ENCODE measurements at places on chromosomes 7 and 10.
A peak's percentile ranks its signal among the peaks of the same experiment; 100 is the strongest.

DNA sequence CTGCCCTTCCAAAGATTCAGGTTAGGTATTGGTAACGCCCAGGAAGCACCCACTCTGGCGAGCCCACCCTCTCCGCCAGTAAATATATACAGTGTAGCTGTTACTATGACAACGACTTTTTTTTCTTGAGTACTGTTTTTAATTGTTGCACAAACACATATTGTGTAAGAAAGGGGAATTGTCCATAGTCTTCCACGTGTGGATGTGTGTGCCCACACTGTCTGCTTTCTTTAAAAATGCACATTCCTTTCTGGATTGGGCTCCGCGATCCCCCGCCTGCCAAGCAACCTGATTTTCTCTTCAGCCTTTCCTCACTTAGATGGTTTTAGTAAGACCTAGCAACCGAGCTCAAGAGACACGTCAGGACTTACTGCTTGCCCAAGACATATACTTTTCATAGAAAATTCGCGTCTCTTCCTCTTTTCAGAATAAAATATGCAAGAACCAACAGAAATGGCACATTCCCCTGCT lies 247.8 kb downstream of the EBF3 start:
- no peak for DNase-seq

- peak; percentile 44 for DNase-seq
Measured at GRCh38 chr10:73644015-73644743, 2.9 kb upstream of the MYOZ1 start.

DNA sequence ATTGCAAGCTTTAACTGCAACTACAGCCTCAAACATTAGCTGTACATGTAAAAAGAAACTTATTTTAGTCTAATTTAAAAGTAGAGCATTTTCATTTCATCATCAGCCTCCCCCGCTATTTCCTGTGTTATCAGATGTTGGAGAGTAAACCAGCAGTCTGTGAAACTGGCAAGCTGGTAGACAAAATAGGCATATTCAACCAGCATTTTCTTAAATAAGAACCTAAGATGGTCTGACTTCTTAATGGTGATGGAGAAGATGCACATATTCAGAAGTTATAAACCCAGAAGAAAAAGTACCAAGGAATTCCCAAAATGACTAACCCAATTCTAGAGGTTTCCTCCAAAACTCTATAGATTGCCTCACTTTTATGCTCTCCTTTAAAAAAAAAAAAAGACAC lies 24.9 kb downstream of the PIK3AP1 start:
- DNase-seq: no peak

GRCh38 chr10:61765176-61766087 lies 102.7 kb downstream of the CABCOCO1 start:
- DNase-seq: no peak

GRCh38 chr10:123266971-123267370 lies 112.8 kb downstream of the BUB3 start:
- DNase-seq: no peak

- no peak for DNase-seq
Measured at GRCh38 chr10:70954381-70955176, 66.2 kb upstream of the PCBD1 start.

DNA sequence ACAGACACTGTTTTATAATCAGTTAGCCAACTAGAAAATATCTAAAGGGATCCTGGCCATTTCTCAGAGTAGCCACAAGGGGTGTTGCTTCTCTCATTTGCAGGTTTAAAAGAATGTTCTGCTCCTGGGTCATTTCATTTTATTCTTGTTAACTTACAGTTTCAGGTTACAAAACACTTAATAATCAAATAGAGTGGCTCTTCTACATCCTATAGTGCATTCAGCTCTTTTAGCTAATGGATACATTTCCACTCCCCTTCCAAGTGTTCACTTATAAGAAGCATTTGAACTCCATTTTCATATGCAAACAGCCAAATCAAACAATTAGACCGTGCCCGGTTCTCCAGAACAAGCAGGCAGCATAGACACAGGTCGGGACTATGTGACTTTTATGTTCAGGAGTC lies 117.5 kb downstream of the TRIL start:
- no peak for DNase-seq

DNA sequence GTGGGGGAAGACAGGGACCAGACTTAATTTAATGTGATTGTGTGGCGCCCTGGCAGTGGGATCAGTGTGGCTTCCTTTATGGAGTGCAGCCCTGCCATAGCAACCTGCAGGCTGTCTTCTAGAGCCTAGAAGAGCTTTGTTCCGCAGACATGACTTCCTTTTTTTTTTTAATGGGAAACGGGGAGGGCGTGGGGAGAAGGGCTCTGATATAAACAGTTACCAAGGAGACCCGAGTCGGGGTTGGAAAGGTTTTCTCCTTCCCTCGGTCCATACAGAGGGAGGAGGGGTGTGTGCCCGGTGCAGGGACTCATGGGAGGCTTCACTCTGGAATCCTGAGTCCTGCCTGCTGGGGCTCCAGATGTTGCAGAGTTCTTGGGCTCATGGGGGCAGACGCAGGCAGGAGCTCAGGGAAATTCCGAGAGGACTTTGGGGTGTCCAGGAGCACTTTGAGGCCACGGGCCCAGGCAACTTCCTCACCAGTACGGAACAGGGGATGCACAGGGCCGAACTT lies 26.9 kb downstream of the TMEM120A start:
- DNase-seq: no peak

DNA sequence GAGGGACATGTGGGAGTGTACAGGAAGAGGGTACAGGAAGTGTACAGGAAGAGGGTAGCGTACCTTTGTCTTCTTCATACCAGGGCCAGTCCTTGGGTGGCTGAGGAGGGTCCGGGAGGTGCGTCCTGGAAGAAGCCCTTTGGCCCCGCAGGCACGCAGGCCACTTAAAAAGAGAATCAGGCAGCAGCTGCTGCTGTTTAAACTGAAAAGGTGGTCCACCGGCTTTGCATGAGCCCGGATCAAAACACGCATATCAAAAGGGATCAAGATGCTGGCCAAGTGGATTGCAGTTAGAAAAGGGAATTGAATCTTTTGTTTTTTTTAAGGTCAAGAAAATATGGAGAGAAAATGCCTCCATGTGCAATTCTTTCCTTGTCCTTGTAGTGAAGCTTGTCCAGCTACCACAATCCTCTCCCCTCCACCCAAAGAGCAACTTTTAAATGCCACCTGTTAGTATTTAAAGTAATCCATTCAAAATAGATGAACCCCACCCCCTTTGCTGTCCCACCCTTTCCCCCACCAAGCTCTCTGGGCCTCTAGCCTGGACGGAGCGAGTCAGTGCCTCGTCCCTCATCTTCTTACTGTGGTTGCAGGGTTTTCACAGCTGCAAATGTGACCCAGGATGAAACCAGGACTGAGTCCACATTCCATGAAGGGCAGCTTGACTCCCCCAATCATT lies 142.8 kb downstream of the GLCCI1 start:
- DNase-seq: no peak

GRCh38 chr7:50348469-50349162 lies 44.1 kb downstream of the IKZF1 start:
- DNase-seq: no peak

GRCh38 chr10:29534590-29534989 lies 100.2 kb downstream of the SVIL start:
- no peak for DNase-seq

GRCh38 chr7:70678621-70679251 lies 453.2 kb upstream of the GALNT17 start:
- DNase-seq: no peak

GRCh38 chr10:21065621-21066248 lies 168.6 kb upstream of the NEBL start:
- no peak for DNase-seq

GRCh38 chr7:82405301-82405700 lies 38.3 kb downstream of the CACNA2D1 start:
- DNase-seq: no peak

GRCh38 chr7:127895814-127896280 lies 135.4 kb downstream of the LRRC4 start:
- no peak for DNase-seq

- no peak for DNase-seq
Measured at GRCh38 chr7:39946693-39947092, 3.4 kb upstream of the CDK13 start.

DNA sequence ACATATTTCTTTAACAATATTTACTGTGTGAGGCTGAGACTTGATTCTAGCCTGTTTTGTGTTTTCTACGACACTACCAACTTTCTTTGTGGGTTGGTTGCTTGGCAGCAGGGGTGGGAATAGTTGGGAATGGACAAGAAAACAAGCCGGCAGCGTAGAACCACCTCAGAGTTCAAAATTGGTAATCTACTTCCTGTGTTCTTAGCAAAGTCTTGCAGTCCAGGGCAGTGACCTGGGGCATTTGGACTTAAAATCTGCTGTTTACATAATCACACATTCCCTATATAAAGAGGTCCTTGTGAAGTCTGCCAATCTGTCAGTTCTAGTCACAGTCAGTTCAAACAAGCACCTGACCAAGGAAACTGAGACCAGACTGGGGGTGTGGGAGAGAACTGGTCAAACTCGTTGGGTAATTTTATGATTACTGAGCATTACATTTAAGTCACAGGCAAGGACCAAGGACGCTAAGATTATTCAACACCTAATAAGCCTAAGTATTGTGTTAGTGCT lies 167.9 kb downstream of the CPEB3 start:
- DNase-seq: no peak

GRCh38 chr10:44898665-44899064 lies 12.5 kb upstream of the TMEM72 start:
- DNase-seq: no peak

GRCh38 chr7:50834031-50834535 lies 51.4 kb upstream of the GRB10 start:
- no peak for DNase-seq

DNA sequence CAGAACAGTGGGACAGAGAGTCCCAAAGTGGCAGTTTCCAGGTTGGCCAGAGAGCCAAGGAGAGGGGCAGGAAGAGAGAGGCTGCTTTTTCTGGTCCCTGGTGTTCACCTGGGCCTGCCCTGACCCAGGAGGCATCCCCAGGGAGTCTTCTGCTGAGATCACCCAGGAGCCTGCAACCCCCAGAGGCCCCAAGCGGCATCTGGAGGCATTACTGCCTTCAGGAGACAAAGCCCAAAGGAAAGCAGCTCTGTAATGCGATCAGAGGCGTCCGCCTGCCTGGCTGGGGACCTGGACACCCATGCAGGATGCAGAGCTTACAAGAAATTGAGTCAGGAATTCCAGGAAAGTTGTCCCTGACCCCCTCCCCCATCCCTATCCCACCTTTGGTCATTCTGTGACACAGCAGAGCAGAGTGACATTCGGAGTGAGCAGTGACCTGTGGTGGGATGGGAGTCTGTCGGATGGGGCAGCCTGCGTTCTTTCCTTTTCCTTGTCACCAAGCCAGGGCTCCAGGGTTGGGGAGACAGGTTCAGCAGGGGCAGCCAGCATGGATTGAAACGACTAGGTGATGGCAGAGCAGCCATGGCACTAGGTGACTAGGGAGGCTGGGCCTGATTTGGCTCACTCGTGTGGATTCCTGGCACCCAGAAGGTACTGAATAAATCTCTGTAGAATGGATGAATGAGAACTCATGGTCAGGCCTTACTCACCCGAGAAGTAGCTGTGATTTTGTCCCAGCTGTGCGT lies 10.4 kb downstream of the UNC5B start:
- no peak for DNase-seq

- no peak for DNase-seq
Measured at GRCh38 chr7:53245721-53246120, 210.3 kb downstream of the POM121L12 start.

DNA sequence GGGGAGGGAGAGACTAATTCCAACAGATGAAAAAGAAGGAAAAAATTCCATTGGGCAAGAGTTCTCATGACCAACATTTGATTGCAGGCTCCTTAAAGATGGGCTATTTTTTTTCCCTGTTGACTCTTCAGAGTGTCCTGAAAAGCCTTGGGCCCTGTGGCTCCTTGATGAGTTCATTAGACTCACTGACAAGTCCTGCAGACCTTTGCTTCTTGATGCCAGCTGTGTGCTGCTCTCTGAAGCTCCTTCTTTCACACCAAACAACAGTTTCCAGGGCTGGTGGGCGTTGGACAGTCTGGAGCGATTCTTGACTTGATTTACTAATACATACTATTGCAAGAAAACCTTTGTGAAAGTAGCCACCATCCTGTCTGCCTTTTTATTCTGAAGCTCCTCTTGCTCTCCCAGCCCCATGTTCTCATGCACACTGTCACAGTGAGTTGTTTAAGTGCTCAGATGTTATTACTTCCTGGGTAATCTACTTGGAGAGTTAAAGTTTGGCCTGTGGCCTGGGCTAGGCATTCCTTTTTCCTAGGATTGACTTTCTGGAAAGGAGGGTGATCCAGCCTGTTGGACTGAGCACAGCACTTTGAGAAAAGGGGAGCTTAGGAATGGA lies 250.3 kb downstream of the PTEN start:
- no peak for DNase-seq

DNA sequence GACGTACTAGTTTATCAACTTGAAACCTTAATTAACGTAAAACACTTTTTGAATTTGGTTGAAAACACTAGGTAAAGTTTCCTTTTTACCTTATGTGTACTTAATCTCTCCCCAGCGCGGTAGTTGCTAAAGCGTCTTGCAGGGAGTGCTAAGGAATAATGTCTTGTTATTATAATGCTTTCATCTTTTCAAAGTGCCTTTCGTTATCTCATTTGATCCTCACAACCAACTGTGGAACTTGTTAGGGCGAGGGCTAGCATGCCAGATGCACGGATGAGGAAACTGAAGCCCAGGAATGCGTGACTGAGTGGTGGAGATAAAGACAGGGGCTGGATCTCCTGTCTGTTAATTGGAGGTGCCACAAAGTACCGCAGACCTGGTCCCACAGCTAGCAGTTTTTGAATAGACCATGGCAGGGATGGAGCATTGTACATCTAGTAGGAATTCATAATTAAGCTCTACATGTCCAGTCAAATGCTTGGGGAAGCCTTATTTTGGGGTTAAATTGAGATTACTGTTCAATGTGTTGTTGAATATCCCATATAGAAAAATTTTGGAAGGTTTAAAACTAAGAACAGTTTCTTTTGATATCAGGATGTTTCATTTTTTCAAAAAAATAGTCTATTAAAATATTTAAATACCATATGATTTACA lies 234.3 kb downstream of the SH2D4B start:
- DNase-seq: no peak

DNA sequence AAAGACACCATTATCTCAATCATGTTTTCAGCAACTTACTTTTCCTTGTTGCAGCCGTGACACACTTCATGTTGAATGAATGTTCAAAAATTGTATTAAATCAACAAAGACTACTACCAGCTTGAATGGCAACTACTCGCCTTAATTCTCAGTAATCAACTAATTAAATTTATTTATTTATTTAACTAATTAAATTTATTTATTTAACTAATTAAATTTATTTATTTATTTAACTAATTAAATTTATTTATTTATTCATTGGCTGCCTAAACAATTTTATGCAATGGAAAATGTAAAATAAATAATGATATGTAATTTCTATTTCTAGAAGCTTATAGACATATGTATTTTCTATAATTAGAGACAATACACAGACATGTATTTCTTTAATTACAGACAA lies 435.4 kb downstream of the GPAM start:
- DNase-seq: no peak

DNA sequence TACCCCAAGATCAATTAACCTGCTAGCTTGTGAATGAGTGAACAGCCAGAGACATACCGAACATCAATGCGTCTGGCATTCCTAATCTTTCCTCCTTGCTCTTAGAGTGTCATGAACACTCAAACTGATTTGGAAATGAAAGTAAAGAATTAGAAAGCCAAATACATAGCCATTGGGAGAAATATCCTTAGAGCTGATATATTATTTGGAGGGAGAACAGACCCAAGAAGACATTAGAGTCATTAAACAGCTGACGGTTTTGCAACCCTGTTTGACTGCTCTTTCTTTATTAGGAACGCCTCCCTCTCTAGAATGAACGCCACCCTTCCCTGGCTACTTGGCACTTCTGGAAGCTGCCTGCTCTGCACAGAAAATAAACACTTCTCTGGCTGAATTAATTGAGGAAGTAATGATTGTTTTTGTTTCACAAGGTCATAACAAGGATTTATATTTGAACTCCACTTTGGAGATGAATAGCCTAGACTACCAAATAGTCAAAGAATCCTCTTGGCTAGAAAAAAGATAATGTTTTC lies 42.8 kb downstream of the CTTNBP2 start:
- DNase-seq: no peak

All from stimulated activated CD4-positive, alpha-beta T cell treated with anti-CD3 and anti-CD28 coated beads, Interleukin-4, amount 100 ng/mL, for 4 hours (primary cell).